ENCODE measurements at places on chromosomes 1 and 21.

- DNase-seq: no peak
Measured at GRCh38 chr1:20194757-20195461, 8.6 kb upstream of the PLA2G2C start.

DNA sequence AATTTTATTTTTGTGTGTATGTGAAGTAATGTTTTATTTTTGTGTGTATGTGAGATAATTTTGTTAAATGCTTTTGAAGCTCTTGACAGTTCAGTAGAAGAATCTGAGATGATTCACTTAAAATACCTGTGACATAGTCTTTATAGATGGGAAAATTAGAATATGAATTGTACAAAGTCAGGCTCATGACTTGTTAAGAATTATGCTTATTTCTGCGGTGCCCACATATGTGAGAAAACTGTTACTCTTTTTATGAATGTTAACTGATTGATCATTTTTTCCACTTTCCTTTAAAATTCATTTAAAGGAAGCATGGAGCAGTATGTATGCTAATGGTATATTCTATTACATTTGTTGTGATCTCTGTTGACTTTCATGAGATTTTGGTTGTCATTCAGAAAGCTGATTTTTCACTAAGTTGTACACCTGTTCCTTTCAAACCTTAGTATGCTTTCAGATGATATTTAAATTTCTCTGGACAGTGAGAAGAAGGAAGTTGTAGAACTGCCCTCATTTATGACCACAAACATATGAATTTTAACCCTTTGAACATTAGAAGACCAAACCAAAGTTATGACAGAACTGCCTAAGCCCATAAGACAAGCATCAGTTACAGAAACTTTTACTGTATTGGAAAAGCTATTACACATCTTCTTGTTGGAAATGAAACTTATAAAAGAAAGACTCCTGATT is 110.1 kb downstream of the POU2F1 start:
- no peak for DNase-seq

DNA sequence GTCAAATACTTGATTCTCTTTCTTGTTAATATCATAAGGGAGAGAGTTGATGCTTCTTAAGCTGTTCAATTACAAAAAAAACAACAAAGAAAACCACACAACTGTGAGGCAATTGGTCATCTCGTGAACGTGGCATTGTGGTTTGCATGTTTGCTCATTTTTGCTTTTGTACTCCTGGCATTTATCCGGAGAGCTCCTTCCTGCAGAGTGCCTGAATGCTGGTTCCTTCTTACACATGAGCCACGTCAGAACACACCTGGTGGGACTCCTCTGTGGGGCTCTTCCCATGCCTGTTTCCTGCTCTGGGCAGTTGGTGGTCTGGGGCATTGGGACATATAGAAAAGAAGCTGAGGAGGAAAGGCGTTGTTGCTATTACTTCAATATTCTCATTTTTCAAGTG is 25.7 kb downstream of the KCNK1 start:
- DNase-seq: no peak

- peak; percentile 16 for DNase-seq
Measured at GRCh38 chr1:181479137-181479745, 4.1 kb upstream of the CACNA1E start.

DNA sequence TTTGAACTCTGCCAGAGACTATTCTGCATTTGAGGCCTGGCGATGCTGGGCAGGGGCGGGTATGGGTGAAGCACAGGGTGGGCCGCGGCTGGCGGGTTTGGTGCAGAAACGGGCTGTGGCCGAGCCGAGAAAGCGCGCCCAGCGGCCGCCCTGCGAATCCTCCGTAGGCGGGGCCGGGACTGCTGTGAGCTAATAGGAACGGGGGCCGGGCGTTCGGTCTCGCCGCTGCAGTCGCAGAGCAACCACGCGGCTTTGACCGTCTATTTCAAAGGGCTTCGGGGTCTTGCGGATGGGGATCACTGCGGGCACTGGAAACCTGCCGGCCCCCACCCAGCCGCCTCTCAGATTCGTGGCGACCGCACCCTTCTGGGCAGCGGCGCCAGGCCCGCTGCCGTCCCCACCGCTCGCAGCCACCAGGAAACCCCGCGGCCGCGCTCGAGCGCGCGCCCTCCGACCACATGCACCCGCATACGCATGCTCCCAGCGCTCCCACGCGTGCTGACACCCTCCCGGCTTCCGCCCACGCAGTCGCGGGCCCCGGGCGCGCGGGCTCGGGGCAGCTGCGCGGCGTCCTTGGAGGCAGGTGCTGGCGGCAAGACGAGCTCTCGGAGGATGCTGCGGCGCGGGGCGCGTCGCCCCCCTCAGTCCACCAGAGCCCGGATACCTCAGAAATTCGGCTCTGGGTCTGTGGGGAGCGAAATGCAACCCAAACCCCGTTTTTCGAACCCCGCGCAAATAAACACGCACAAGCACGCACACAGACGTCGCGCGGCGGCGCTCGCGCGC is 32.6 kb downstream of the DNTTIP2 start:
- DNase-seq: no peak

DNA sequence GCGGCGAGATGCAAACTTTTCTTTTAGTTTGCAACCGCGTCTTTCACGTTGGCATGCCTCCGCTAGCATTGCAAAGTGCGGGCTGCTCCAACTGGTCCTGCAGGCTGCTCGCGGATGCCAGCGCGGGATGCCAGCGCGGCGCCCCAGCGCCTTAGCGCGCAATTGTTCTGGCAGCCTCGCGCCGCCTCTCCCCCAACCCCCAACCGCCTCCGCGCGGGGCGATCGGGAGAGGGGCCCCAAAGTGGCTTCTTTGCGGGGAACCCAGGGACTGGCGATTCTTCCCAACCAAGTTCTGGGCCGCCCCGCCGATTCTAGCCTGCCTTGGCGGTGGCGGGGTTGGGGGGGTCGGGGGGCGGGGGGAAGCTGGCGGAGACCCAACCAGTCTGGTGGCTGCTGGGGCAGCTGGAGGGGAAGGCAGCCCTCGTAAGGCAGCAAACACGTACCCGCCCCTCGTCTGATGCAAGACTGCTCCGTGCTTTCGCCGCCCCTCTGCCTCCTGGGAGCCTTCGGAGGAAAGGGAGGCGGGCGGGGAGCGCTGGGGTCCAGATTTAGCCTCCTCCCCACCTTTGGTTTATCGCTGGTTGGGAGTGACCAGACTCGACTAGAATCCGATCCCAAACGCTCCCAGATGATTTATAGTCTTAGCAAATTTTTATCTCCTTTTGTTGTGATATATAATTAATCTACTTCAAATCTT is 756 bp downstream of the PHGDH start:
- peak; percentile 75 for DNase-seq

GRCh38 chr21:37368541-37369279 is 2.1 kb downstream of the DYRK1A start:
- no peak for DNase-seq

DNA sequence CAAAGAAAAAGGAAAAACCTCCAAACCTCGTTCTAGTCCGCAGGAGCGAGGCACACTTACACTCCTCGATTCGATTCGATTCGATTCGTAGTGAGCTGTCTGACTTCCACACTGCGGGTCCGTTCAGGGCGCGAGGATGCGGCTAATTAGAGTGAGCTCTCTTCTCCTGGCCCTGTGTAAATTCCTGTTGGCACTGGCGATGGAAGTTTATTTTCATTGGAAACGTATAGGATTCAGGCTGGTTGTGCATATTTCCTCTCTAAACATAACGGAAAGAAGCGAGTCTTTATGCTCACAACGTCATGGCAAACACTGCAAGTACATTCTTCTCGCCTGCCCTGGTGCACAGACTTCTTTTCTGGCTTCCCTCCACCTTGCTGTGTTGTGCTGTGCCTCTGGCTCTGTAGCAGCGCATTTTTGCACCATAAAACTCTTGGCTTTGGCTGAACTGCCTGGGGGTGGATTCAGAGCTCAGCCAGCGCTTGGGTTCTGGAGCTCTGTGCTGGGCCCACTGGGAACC is 2.7 kb downstream of the HUNK start:
- peak; percentile 12 for DNase-seq

GRCh38 chr1:210755991-210756659 is 377.8 kb downstream of the KCNH1 start:
- no peak for DNase-seq

DNA sequence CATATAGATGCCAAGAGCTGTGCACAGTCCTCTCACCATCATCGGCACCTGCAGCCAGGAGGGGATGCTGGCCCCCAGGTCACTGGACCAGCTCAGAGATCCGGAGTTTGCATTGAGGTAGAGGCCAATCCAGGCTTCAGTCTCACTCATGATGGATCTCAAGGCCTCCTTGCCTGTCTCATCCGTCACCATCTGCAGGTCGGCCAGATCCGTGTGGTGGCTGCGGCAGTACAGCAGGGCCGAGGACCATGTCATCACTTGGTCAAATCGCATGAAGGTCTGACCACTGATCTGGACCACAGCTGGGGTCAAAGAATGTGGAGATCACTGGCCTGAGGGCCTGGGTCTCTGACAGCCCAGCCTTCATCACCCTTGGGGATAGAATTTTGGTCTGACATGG is 6.6 kb downstream of the CLEC20A start:
- no peak for DNase-seq

DNA sequence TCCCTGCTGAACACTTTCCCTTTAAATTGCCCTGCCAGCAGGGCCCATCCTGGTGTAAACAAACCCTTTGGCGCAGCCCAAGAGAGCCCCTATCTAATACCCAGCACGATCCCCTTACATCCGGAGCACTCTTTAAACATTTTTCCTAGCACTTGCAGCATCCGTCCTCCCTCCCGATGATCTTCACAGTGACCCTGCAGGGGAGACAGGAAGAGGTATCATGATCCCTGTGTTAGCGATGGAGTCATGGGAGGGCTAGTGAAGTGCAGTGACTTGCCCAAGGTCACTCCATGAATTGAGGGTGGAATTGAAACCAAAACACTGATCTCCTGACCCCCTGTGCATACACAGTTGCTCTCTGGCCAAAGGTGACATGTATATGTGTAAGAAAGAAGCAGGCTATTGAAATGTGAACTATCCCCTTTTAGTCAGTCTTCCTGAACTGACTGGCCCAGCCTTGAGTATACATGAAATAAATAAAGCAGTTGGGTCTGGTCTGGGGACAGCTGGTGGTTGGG is 9.8 kb upstream of the KCNQ4 start:
- no peak for DNase-seq

- no peak for DNase-seq
Measured at GRCh38 chr1:81922955-81923354, 122.2 kb downstream of the ADGRL2 start.

DNA sequence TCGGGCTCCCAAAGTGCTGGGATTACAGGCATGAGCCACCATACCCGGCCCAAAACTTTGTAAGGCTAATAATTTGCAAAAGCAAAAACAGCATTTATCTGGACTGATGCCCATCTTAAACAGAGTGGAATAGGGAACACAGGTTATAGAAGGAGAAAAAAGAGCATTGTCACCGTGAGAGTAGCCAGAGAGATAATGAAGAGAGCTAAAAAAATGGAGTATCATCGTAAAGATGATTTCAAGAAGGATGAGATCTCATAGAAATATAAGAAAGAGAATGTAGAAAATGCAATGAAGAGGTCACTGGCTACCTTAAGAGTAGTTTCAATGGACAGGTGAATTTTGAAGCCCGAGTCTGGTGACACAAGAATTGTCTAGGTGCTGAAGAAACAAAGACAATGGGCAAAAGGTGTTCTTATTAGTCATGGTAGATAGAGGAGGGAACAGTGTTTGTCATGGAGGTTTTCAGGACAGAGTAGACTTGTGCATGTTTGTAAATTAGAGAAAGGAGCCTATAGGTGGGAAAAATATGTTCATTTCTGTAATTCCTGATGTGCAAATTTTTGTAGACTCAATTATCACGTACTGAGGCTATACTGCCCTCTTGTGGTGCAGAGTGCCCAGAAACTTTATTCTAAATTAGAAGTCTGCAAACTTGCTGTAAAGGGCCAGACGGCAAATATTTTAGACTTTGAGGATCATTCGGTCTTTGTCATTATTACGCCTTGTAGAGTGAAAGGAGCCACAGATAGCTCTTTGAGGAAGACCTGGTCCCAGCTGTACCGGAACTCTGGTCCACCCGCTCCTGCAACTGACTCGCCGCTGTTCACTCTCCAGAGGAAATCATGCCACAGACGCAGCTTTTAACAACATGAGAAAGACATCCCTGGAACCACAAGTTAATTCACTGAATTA is 8.1 kb upstream of the TMEM183A start:
- DNase-seq: peak; percentile 5

DNA sequence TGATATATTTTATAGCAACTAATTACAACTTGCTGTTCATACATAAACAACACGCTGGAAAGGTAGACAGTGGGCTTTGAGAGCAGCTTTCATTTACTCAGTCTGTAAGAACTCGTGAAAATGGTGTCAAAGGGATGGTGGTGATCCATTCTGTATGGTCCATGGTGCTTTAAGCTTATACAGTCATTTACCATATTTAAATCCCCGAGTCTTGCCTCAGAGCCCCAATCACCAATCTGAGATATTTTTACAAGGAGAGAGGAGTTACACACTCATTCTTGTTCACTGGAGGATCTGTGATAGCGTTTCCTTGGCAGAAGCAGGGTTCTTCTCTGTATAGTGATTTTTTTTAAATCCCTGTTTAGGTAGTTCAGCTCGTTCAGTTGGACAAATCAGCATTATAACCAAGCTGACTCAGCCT is 694.6 kb downstream of the USP25 start:
- DNase-seq: no peak

- DNase-seq: no peak
Measured at GRCh38 chr21:45313015-45313414, 25.3 kb upstream of the POFUT2 start.

- no peak for DNase-seq
Measured at GRCh38 chr1:76868154-76868882, 1.0 kb downstream of the ST6GALNAC5 start.

GRCh38 chr1:198837278-198838021 is 198.6 kb downstream of the PTPRC start:
- DNase-seq: no peak

- no peak for DNase-seq
Measured at GRCh38 chr1:4837031-4837600, 182.7 kb downstream of the AJAP1 start.

- no peak for DNase-seq
Measured at GRCh38 chr1:158227904-158228623, 26.2 kb upstream of the CD1A start.

DNA sequence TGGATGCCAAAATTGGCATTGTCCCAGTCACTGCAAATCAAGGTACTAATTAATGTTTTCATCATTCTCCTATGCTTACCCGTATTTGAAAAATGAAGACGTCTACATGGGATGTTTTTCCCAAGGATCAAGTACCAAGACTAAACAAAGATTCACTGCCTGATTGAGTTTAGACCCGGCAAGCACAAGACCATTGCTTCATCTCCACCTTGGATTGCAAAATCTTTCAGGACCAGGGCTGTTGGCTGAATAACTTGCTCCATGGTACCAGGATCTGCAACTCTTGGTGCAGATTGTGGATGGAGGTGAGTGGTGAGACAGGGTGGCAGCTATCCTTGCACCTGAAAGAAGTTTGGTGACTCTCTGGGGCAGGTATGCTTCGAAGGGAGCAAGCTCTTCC is 122.5 kb upstream of the ETS2 start:
- DNase-seq: no peak

DNA sequence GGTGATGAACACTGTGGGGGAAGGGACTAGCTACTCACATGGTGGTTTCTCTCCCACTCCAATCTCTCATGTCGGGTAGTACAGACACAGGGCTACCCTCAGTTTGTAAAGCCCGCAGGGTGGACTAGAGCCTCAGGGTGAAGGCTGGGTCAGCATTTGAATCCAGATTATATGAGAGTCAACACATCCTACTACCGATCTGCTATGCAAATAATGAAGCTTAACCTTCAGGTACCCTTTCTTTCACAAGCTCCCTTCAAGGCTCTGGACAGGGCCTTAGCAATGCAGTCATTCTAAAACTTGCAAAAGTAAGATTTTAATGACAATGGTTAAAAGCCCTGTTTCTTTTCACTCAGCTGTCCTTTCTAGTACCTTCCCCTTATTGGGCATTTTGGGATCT is 5.5 kb upstream of the ZBED6 start:
- no peak for DNase-seq

All from AG04449 (cell line).